ENCODE measurements at places on chromosomes 2 and 18.

- no peak for DNase-seq
Measured at GRCh38 chr2:218645126-218645525, 14.3 kb downstream of the ZNF142 start.

- DNase-seq = no peak
Measured at GRCh38 chr2:45156605-45157004, 147.4 kb upstream of the SIX2 start.

DNA sequence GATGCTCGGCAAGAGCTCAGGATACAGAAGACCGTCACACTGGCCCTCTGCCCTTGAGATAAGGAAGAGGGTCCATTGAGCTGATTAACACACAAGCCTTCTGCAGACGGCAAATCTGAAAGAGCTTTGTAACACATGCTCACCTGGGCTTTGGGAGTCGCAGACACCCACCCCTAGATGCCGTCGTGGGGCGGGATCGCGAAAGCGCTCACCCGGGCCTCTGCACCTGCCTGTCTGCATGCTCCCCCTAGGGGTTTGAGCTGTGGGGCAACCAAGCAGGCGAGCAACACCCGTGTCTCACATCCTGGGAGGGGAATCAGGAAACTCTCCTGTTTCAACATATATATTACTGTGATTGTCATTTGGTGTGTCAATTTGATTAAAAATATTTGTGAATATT lies 99.8 kb upstream of the KCNH7 start:
- DNase-seq = no peak

DNA sequence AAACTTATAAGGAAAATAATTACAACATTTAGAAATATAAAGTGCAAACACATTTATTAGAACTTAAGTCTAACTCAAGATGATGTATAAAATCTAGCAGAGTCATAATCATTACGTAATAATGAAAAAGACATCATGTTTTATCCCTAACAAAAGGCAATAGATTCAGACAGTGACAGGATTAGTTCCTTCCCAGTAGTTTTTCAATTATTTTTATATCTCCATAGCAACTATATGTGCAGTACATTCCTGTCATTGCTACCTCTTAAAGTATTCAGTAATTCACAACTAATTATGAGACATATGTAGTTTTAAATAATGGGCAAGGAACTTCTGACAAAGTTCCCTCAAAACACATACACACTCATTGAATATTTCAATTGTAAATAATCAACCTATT lies 687.9 kb downstream of the CCDC85A start:
- no peak for DNase-seq

DNA sequence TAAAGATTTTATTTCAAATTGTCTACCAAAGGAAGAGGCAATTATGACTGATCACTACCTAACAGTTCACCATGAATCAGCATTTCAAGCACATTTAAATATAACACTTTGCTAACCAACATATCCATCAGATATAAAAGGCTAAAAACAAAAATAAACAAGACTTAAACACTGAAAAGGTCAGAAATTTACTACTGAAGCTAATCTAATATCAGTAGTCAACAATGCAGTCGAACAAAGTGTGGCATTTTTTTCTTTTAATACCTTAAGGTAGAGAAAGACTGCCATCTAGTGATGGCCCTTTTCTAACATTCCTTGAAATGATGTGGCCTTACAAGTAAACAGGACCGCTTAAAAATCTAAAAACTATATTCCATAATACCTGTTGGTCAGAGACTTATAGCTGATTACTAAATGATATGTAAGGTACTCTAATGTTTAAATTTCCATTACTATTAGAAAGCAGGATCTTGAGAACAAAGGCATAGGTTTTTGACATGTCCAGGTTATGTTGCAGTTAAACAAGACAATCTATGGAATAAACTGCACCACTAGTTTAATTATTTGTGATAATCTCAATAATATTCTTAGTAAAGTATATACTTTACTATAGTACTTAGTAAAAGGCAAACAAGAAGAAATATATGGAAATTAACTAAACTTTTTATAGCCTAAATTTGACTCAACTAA lies 80.0 kb downstream of the EXOC6B start:
- peak; percentile 43 for DNase-seq

GRCh38 chr2:29065068-29065811 lies 9.1 kb downstream of the PCARE start:
- no peak for DNase-seq

- DNase-seq = no peak
Measured at GRCh38 chr2:191638802-191639172, 39.1 kb upstream of the NABP1 start.

DNA sequence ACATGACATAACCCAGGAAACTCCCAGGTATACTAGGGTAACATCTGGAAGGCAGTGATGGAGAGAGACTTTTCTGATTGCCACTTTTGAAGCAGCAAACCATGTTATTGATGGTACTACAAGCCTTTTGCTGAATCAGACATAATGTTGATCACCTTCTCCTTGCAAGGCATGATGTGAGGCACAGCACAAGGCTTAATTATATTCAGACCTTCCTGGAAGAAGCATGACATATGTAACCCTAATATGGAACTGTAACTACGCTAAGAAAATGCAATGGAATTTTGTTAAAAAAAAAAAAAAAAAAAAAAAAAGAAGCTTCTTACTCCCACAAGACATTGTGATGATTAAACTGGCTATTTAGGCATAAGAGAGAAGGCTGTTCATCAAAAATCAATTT lies 145.4 kb downstream of the ALK start:
- DNase-seq = no peak

DNA sequence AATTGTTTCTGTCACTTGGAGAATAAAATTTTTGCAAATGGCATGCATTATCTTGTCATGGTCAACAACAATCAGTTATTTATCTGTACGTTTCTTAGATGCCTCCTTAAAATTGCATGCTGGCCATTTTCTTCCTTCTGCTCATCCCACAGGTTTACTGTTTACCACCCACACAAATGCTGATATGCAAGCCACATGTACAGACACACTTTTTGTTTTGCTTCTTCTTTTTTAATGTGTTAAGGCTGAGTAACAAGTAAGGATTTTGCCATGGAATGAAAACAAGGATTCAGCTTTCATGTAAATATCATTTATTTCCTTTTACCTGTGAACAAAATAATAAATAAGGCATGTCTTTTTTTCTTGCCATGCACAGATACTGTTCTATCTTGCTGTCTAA lies 1077.1 kb upstream of the ZEB2 start:
- DNase-seq = no peak

DNA sequence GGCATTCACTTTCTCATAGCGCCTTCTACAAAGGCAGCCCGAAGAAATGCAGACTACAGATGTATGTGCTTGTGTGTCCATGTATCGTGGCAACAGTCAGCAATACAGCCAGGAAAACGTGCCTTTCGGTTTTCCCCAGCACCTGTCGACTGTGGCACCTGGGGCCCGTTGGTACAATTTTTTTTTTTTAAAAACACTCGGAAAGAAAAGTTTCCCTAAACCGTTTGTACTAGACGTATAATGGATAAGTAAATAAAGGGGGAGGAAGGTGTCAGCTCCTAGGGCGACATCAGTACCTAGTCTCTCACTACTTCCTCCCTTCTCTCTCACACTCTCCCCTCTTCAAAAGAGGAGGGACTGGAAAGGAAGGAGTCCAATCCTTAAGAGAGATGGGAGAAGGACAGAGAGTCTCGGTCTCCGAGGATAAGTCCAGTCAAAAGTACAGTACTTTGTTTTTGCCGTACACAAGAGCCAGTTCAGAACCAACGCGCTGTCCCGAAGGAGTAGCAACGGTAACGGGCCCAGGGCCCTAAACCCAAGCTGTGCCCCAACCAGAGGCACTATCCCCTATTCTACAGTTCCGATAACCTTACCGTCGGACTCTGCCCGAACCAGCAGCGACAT lies 759 bp downstream of the PPP4R3B start:
- DNase-seq = peak; percentile 79

Measured in CD4-positive, alpha-beta T cell treated with Interleukin-10 for 1 hour (primary cell).